ENCODE measurements at places on chromosomes 6 and 20.

DNA sequence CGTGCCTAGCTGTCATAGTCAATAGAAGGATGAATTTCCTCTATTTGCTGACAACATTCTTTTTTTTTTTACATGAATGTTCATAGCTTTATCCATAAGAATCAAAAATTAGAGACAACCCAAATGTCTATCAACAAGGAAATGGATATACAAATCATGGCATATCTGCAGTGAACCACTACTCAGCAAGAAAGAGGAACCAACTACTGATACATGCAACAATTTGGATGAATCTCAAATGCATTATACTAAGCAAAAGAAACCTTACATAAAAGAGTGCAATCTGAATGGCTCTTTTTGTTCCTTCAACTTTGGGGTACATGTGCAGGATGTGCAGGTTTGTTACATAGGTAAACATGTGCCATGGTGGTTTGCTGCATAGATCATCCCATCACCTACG, 17.7 kb upstream of the MCM9 start:
- no peak for DNase-seq

- no peak for DNase-seq
Observed at GRCh38 chr6:137678451-137678850, 184.3 kb upstream of the OLIG3 start.

DNA sequence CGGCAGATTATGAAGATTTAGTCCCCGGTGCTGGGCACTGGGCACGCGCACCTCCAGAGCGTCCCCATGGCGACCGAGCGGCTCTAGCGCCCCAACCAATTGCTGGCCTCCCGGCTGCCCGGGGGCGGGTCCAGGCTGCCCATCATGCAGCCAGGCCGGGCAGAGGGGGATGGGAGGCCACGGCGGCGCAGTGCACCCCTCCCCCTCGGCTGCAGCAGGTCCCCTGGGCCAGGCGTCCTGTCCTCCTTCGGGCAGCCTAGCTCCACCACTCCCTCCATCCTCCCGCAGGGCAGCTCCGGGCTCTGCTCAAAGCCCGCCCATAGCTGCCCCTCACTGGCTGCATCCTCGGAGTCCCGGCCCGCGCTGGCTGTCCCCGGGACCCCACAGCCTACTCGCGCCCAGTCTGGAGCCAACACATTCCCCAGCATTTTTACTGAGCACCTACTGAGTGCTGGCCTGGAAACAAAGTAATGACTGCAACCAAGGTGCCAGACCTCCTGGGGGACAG, 99.4 kb downstream of the ASXL1 start:
- no peak for DNase-seq

GRCh38 chr6:5014072-5014561, 10.3 kb upstream of the RPP40 start:
- DNase-seq = no peak

DNA sequence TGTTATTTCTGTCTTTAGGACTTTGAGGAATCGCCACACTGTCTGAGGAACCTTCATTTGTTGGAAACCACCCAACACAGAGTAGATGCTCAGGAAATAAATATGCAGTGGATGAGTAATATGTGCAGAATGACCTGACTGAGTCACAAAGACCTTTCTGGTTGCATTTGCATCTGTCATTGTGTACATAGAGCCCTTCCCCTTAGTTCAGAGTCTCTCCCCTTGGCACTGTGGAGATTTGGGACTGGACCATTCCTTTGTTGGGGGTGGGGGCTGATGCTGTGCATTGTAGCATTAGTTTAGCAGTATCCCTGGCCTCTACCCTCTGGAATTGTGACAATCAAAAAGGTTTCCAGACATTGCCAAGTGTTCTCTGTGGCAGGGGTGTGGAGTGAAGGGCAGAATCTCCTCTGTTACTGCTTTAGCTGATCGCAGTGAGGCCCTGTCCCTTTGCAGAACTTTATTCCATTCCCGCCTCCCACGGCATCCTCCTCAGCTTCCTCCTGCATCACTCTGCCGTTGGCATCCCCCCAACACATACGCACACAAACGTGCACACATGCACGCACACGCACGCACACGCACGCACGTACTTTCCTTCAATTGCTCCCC, 64.5 kb downstream of the EYA2 start:
- DNase-seq = no peak

DNA sequence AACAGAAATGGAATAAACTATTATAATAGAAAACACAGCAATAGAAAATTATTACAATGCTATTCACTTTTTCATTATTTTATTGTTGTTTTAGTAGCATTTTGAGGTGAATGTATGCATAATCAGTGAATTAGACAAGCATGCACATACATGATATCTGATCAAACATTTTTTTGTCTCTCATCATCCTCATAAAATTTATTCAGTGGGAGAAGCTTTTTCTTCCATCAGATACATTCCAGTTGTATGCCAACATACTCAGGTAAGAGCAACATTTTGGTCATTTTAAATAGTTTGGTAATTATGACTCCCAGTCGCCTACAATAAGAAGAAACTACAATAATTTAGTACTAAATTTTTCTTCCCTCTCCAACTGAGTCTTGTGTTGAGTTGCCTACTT, 44.5 kb downstream of the ADGRF1 start:
- no peak for DNase-seq

- no peak for DNase-seq
Observed at GRCh38 chr20:48155268-48155667, 370.0 kb upstream of the SULF2 start.

DNA sequence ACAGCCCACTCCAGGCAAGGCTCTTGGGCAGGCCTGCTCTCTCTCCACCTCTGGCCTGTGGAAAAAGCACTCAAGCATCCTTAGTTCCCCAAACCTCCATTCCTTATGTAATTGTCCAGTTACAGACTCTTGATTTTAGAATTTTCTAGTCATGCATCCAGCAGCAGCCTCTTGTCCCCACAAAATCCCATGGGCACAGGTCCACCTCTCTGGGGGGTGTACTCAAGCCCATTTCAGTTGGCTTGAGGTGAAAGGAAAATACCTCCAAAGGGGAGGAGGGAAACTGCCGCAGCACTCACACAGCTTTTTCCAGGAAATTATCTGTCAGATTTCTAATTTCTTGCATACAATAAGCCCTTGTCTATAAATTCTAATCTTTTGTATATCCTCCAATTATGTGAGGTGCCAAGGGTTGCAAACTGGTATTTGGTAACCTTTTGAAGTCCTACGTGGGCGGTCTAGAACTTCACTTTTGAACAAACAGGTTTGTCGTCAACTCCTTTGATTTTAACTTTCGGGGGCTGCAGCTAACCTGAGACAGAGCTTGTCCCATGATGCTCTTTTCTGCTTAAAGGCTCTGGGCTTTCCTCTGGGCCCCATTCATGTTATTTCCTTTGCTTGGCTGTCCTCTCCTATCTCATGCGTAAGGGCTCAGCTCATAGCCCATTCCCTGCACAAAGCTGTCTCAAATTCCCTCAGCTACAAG, 104.7 kb upstream of the CEP85L start:
- no peak for DNase-seq

GRCh38 chr6:119161438-119161837, 83.0 kb upstream of the FAM184A start:
- no peak for DNase-seq

GRCh38 chr6:73586416-73586974, 65.7 kb upstream of the EEF1A1 start:
- no peak for DNase-seq

GRCh38 chr6:111361648-111362047, 121.4 kb downstream of the REV3L start:
- no peak for DNase-seq

GRCh38 chr6:81144346-81144745, 608.1 kb downstream of the TENT5A start:
- no peak for DNase-seq

DNA sequence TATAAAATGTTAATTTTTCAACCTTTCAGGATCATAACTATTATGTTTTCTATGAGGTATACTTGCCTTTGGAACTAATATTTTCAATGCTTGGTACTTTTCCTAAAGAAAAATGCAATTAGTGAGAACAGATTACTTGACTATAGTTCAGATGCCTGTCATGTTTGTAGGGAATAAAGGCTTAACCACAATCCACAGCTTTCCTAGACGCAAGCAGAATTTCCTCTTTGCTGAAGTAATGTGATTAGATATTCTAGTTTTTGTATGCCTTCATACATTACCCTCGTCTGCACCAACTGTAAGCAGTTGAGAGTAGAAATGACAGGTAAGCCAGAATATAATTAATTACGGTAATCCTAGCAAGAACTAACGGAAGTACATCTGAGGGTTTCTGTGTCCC, 581.4 kb upstream of the MMS22L start:
- DNase-seq = no peak

GRCh38 chr6:154815938-154816820, 83.0 kb downstream of the SCAF8 start:
- no peak for DNase-seq

DNA sequence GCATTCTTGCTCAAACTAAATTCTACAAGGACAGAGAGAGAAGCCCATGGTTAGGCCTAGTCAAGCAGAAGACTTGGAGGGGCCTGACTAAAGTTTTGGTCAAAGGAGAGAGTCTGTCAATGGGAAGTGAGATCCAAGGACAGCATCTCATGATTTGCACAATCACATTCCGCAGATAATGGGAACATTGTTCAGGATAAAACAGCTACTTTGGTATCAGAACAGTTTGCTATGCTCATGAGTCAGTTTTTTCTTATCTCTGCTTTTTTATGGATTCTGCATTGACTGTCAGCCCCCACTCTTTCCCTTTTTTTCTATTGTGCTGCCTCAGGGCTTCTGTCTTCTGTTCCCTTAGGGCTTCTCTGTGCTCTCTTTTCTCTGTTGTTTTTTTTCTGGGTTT, 28.6 kb downstream of the AKAP7 start:
- no peak for DNase-seq

GRCh38 chr20:38007526-38007925, 25.7 kb downstream of the TTI1 start:
- no peak for DNase-seq

- DNase-seq = peak; percentile 92
Observed at GRCh38 chr6:37182736-37183590, 13.0 kb downstream of the PIM1 start.

DNA sequence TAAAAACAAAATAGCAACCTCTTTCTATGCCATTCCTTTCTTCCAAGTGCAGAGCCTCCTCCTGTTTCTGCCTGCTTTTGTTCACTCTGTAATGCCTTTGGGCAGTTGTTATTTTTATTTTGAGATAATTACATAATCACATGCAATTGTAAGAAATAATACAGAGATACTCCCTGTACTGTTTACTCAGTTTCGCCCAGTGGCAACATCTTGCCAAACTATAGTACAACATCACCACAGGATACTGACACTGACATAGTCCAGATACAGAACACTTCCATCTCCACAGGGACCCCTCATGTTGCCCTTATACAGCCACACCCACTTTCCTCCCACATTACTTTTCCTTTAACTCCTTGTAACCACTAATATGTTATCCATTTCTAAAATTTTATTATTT, 59.7 kb downstream of the BANF2 start:
- no peak for DNase-seq

GRCh38 chr6:169388395-169389166, 134.9 kb upstream of the THBS2 start:
- DNase-seq = no peak

- DNase-seq = no peak
Observed at GRCh38 chr6:13075141-13075845, 253.0 kb downstream of the TBC1D7 start.

- DNase-seq = no peak
Observed at GRCh38 chr6:102981490-102982015, 1588.0 kb downstream of the GRIK2 start.

- DNase-seq = no peak
Observed at GRCh38 chr6:150458579-150458978, 89.8 kb downstream of the IYD start.

- no peak for DNase-seq
Observed at GRCh38 chr6:154386848-154387717, 30.5 kb upstream of the IPCEF1 start.

DNA sequence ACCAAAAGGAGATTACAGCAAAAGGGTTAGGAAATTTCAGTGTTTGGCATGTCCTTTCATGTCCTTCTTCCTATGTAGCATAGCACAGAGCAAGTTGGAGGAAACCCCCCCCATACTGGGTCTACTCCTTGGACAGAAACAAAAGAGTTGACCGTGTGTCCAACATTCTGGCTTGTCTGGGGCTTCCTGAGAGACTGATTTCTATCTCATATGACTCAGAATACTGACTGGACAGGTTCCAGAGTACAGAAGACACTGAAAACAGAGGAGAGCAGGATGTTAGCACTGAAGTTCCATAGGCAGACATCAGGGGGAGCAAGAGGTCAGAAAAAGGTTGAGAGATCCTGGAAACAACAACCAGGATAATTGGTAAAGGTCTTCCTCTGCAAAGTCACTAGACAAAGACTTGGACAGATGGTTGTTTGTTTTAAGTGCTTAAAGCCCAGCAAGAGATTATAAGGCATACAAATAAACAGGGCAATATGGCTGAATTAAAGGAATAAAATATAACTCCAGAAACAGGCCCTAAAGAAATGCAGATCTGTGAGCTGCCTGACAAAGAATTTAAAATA, 48.4 kb downstream of the USP49 start:
- DNase-seq = peak; percentile 33

GRCh38 chr6:163718537-163718936, 304.0 kb downstream of the QKI start:
- DNase-seq = no peak

- no peak for DNase-seq
Observed at GRCh38 chr6:20711518-20711917, 177.3 kb downstream of the CDKAL1 start.
